Tibial artery (tissue), 4 donors: ENCODE measurements at places on chromosomes 1 and 21.

DNA sequence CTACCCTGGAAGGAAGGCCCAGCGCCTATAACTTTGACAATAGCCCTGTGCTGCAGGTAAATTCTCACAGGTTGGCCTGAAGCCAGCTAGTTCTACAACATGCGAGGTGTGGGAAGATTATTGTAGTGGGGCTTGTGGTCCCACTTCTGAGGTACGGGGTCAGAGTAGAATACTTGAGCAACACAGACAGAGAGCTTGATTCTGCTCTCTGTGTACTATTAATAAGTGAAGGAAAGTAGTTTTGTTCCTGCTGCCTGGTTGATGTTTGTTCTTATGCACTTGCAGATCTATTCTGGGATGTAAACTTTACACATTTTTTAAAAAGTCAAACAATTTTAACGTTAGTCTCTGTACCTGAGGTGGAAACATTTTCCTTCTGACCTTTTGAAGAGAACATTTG is 80.4 kb downstream of the LAMC1 start:
- no peak for DNase-seq

DNA sequence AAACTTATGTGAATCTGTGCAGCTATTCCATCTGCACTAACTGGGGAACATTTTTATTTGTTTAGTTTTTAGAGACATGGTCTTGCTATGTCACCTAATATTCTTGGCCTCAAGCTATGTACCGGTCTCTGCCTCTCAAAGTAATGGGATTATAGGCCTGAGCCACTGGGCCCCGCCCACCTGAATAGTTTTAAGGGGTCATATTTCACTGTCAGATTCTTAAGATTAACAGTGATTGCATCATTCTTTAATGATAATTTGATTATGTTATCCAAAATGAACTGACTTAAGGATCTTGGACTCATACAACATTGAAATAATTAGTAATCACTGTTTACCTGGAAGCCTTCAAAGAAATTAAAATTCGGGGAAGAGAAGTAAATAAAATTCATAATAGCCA is 12.6 kb upstream of the KLF18 start:
- DNase-seq: no peak

- no peak for DNase-seq
These were observed 48.2 kb downstream of the RPAP2 start for GRCh38 chr1:92346866-92347640.

DNA sequence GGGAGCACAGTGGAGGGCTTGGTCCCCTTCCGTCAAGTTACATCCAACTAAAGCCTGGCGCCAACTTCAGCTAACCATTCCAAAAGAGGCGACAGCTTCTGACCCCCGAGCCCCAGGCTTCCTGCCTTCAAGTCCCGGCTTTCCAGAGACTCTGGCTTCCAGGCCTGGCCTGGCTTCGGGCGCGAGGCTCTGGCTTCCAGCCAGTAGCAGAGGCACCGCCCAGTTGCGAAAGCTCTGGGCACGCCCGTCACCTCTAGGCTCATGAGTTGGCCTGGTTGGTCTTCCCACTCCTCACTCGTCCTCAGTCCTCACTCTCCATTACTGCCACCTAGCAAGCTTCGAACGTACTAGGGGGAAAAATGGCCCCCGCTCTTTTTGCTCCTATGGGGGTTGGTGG is 30.0 kb upstream of the C1orf185 start:
- no peak for DNase-seq

- DNase-seq: no peak
These were observed 34.8 kb upstream of the ADARB1 start for GRCh38 chr21:45039317-45040156.

GRCh38 chr1:1092894-1093609 is 18.9 kb upstream of the RNF223 start:
- DNase-seq: peak; percentile 12

DNA sequence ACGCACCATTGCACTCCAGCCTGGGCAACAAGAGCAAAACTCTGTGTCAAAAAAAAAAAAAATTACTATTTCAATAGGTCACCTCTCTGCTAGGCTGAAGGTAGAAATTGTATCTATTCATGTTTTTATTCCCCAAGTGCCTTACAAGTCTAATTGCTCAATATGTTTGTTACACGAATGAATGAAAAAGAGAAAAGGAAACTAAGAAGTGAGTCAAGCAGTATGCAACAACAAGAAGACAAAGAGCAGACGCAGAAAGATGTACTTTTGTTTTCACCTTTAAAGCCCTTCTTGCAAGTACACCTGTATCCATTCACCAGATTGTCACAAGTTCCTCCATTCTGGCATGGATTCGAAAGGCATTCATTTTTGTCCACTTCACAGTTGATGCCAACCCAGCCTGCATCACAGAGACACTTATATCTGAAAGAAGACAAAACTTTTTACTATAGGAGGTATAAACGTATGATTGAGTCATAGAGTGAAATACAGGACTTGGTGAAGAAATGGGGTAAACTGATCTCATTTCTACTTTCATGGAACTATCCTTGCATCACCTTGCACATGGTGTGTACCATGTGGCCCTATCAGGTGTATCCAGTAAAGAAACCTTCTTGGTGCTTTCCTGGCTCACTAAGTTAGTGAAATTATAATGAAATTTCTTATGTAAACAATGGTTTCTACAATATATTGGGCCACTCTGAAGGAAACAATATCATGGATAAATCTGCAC is 57.1 kb upstream of the ADAM30 start:
- no peak for DNase-seq

DNA sequence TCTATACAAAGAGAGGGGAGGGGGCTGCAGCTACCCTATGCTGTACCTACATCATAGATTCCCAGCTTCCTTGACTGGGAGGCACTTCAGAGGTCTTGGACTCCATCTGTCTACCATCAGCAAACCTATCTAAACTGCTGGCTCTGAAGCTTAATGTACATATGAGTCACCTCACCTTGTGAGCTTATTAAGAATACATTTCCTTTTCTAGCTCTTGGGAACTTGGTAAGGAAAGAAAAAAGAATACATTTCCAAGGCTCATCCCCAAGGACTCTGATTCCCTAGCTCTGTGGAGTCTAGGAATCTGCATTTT is 50.0 kb upstream of the PRELP start:
- no peak for DNase-seq

GRCh38 chr1:109477821-109478220 is 5.9 kb upstream of the ATXN7L2 start:
- DNase-seq: no peak

DNA sequence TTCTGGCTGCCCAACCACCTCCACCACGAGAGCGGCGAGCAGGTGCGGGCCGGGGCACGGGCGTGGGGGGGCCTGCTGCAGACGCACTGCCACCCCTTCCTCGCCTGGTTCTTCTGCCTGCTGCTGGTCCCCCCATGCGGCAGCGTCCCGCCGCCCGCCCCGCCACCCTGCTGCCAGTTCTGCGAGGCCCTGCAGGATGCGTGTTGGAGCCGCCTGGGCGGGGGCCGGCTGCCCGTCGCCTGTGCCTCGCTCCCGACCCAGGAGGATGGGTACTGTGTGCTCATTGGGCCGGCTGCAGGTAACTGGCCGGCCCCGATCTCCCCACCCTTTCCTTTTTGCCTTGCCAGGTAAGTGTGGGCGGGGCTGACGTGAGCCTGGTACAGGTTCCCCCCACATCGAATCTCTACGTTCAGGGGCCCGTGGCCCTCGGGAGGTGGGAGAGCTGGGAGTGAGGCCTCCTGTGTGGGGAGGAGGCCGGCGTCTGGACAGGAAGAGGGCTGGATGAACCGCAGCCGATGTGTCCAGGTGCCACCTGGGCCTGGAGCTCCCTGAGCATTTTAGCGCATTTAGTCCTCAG is 51.7 kb downstream of the COL18A1 start:
- no peak for DNase-seq

- DNase-seq: no peak
These were observed 43.2 kb upstream of the VAMP3 start for GRCh38 chr1:7727809-7728471.

DNA sequence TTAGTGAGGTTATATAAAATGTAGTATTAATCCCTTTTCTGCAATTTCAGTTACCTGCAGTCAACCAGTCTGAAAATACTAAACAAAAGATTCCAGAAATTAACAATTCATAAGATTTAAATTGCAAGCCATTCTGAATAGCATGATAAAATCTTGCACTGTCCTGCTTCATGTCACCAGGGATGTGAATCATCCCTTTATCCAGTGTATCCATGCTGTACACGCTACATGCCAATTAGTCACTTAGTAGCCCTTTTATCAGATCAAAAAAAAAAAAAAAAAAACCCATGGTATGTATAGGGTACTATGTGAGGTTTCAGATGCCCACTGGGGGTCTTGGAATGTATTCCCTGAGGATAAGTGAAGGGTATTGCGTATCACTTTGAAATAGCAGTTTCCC is 191.3 kb upstream of the HP1BP3 start:
- no peak for DNase-seq

GRCh38 chr1:42860339-42861013 is 14.1 kb downstream of the ZNF691 start:
- no peak for DNase-seq

GRCh38 chr1:198201956-198202784 is 45.4 kb downstream of the NEK7 start:
- no peak for DNase-seq

- DNase-seq: no peak
These were observed 3.7 kb upstream of the TRIM62 start for GRCh38 chr1:33185541-33185940.

GRCh38 chr1:119917304-119918055 is 21.2 kb upstream of the ADAM30 start:
- no peak for DNase-seq
